ENCODE measurements at places on chromosomes 4 and X. TPM values are rescaled to one million over a fixed set of nuclear protein-coding genes. Genes with fewer than 3 reads are reported as not detected.

DNA sequence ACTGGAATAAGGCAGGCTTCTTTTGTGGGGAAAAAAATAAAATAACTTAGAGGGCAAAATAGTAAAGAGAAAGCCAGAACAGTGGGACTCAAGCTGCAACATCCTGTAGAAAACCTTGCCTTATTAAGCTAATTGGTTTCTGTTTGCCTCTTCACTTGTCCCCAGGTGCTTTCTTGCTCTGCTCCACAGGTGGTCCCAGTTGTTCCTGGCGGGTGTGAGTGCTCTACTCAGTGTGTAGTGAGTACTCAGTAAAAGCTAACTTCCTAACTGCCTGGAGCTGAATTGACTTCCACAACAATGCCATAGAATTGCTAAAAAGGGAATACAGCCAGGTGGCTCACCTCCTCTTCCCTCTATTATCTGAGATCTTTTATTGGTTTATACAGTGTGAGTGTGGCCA is 930.2 kb downstream of the C4orf33 start:
- H3K4me3 ChIP-seq, result no peak overlapping the region
- no peaks in the 10 kb centered on the region for H3K27me3 ChIP-seq
- no peaks in the 10 kb centered on the region for H3K4me1 ChIP-seq

DNA sequence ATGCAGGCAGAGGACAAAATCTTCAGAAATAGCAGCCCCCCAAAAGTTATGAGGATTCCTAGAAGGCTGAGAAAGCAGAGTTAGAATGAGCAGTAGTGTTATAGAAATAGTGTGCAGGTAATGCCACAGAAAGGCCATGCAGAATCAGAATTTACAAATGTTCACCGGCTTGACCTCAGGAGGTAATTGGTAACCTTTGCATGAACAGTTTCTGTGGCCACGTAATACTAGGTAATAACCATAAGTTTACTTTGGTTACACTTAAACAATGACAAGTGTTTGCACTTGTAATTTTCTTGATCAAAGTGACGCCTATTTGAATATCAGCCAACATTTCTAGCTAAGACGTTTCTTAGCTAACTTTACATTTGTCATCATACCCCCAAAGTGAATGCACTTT is 393.6 kb downstream of the GPAT3 start:
- no peak overlapping the region for H3K4me3 ChIP-seq
- H3K4me1 ChIP-seq, result no peaks in the 10 kb centered on the region
- no peaks in the 10 kb centered on the region for H3K27me3 ChIP-seq
- no peak overlapping the region for H3K27ac ChIP-seq
- DNase-seq, result no peak

CD38 gene
- total RNA-seq, result 10.1 TPM

GRCh38 chr4:101102114-101102742 is 245.1 kb downstream of the PPP3CA start:
- H3K27ac ChIP-seq, result peak overlapping the region; percentile 3
- no peak for DNase-seq

GRCh38 chrX:129980540-129981199 is 1.8 kb upstream of the BCORL1 start:
- no peaks in the 10 kb centered on the region for H3K27me3 ChIP-seq
- no peaks in the 10 kb centered on the region for H3K36me3 ChIP-seq
- no peak overlapping the region for H3K27ac ChIP-seq
- peaks cover 5% of the 10 kb centered on the region for H3K4me1 ChIP-seq
- H3K4me3 ChIP-seq, result peak overlapping the region; percentile 57

GRCh38 chrX:40006106-40007017 is 91.4 kb downstream of the BCOR start:
- DNase-seq, result peak; percentile 52
- H3K27me3 ChIP-seq, result peaks cover 43% of the 10 kb centered on the region
- peak overlapping the region; percentile 7 for H3K4me3 ChIP-seq
- H3K4me1 ChIP-seq, result peaks cover 48% of the 10 kb centered on the region
- H3K36me3 ChIP-seq, result no peaks in the 10 kb centered on the region

DNA sequence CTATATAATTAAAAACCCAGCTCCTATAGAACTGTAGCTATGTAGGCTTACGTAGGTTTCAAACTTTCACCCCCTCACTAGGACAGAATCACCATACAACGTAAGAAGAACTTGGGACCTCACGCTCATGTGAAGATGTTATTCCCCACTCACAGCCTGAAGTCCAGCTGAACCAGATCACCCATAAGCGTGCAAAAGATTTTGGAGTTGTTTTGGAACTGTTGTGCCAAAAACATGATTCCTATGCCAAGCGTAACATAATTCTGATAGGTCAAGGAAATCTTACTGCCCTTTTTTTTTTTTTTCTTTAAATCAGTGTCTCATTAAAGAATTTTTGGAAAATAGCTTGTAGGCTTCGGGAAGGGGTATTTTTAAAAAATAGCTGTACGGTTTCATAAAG is 57.0 kb downstream of the LCORL start:
- H3K4me1 ChIP-seq, result no peaks in the 10 kb centered on the region
- no peak overlapping the region for H3K4me3 ChIP-seq
- no peaks in the 10 kb centered on the region for H3K27me3 ChIP-seq
- DNase-seq, result no peak

GRCh38 chrX:136910565-136911035 is 30.1 kb upstream of the RBMX start:
- no peak for DNase-seq
- no peak overlapping the region for H3K27ac ChIP-seq

GRCh38 chrX:129932016-129932820 is 26.3 kb downstream of the UTP14A start:
- H3K4me1 ChIP-seq, result peaks cover 5% of the 10 kb centered on the region
- peak overlapping the region; percentile 80 for H3K27ac ChIP-seq
- DNase-seq, result peak; percentile 86

GRCh38 chrX:132390792-132391191 is 98.0 kb downstream of the MBNL3 start:
- H3K4me3 ChIP-seq, result no peak overlapping the region
- H3K36me3 ChIP-seq, result peaks cover 7% of the 10 kb centered on the region
- peaks cover 8% of the 10 kb centered on the region for H3K4me1 ChIP-seq
- DNase-seq, result no peak

- no peak overlapping the region for H3K4me3 ChIP-seq
- H3K27me3 ChIP-seq, result no peaks in the 10 kb centered on the region
- no peak for DNase-seq
Measured at GRCh38 chr4:12446256-12446655, 1017.6 kb upstream of the HS3ST1 start.

GRCh38 chr4:183763990-183764754 is 105.1 kb downstream of the TRAPPC11 start:
- no peak overlapping the region for H3K27ac ChIP-seq
- no peak for DNase-seq

RNF175 gene
- total RNA-seq, result not detected

GRCh38 chr4:121277194-121278105 is 103.4 kb downstream of the QRFPR start:
- no peaks in the 10 kb centered on the region for H3K4me1 ChIP-seq
- DNase-seq, result no peak
- no peak overlapping the region for H3K27ac ChIP-seq
- no peaks in the 10 kb centered on the region for H3K36me3 ChIP-seq

- DNase-seq, result no peak
- no peaks in the 10 kb centered on the region for H3K36me3 ChIP-seq
- no peaks in the 10 kb centered on the region for H3K4me1 ChIP-seq
- H3K27me3 ChIP-seq, result no peaks in the 10 kb centered on the region
- H3K4me3 ChIP-seq, result no peak overlapping the region
Measured at GRCh38 chrX:2538031-2538757, 37.4 kb upstream of the DHRSX start.

GRCh38 chr4:150581641-150582051 is 305 bp upstream of the MAB21L2 start:
- H3K4me3 ChIP-seq, result no peak overlapping the region
- no peak overlapping the region for H3K27ac ChIP-seq

DNA sequence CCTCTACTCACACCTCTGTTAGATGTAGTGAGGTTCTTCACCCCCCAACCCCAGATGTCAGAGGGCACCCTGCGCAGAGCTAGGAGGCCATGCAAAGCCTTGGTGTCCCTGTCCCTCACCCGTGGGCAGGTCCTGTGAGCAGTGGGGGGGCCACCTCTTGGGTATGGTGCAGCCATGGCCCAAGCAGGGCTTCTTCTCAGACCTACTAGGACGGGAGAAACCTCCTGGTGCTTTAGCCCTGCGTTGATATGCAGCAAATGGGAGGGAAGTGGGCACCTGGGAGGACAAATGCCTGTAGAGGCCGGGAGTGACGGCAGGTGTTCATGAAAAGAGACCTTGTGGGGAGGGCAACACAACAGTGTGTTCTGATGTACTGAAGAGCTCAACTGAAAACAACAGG is 38.5 kb upstream of the MSANTD1 start:
- H3K27ac ChIP-seq, result no peak overlapping the region
- H3K27me3 ChIP-seq, result no peaks in the 10 kb centered on the region
- DNase-seq, result no peak
- no peak overlapping the region for H3K4me3 ChIP-seq

GLRA3 gene
- total RNA-seq, result 0.22 TPM
